ENCODE measurements at places on chromosomes 3 and 15.

GRCh38 chr3:172550347-172550943 is 27.2 kb upstream of the TNFSF10 start:
- peak; percentile 94 for DNase-seq

- no peak for DNase-seq
These were observed 397.7 kb upstream of the EPHA6 start for GRCh38 chr3:96416549-96417255.

GRCh38 chr3:84998545-84998944 is 39.8 kb downstream of the CADM2 start:
- no peak for DNase-seq

GRCh38 chr3:184505076-184505878 is 56.3 kb upstream of the EPHB3 start:
- no peak for DNase-seq

DNA sequence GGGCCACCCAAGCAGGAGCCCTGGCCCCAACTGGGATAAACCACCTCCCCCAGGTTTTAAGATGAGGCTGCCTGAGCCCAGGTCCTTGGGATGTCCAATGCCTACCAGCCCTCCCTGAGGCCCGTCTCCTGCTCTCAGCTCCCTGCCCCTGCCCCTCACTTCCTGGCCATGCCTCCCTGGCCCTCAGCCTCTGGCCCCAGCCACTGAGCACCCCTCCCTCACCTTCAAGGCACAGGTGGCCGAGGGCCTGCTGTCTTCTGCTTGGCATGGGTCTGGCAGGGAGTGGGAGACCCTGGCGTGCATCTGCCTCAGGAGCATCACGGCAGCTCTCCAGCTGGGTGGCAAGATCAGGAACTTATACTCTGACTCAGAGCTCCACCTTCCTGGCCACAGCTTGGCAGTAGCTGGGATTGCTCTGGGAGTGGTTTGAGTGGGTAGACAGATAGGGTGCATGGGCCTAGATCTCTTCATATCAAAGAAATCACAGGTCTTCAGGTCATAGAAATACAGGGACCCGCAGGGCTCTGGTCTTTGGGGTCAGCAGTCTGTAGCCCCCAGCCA is at the start of gene PLA2G4E:
Gene PLA2G4E (minus strand): TSS at position 330 of the 561 bp plus-strand sequence. CDS start 12 bp downstream, at position 318.
- peak; percentile 3 for DNase-seq
